ENCODE measurements at places on chromosomes 13 and 19.

- no peak for DNase-seq
- H3K4me3 ChIP-seq = no peak overlapping the region
- no peaks in the 10 kb centered on the region for H3K4me1 ChIP-seq
- H3K36me3 ChIP-seq = no peaks in the 10 kb centered on the region
- H3K27ac ChIP-seq = no peak overlapping the region
These were observed 313.5 kb downstream of the FOXO1 start for GRCh38 chr13:40352802-40353562.

DNA sequence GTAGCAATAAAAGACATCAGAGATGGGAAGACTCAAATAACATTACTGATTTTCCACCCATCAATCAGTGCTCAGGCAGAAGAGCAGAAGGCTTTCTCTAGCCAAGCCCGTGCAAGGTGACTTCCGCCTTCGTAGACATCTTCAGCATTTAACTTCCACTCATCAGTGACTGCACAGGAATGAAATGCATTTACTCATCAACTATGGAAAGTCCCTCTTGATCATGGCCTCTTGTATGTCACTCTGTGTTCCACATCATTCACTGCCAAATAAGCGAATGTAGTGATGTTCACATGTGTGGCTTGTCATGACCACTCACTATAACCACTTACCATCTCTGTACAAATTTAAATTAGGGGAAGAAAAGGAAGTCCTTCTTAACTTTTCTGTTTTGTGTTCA is 49.4 kb downstream of the SACS start:
- no peak overlapping the region for H3K4me3 ChIP-seq
- H3K4me1 ChIP-seq = peaks cover 42% of the 10 kb centered on the region
- peak overlapping the region; percentile 35 for H3K27ac ChIP-seq
- H3K36me3 ChIP-seq = no peaks in the 10 kb centered on the region
- no peak for DNase-seq
- no peaks in the 10 kb centered on the region for H3K27me3 ChIP-seq

DNA sequence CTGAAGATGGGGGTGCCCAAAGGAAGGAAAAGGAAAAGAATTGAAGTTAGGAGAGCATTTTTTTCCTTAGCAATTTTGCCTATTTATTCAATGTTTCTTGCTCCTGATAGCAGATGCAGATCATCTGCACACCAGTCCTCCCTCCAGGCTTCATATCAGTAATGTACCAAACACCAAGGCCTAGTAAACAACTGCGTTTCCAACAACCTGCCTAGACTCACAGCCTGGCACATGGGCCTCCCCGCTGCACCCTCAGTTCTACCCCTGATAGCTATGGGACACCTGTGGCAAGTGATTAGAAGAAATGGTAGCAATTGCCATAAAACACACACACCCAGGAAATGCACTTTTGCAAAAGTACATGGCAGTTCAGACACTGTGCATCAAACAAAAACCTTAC is 30.4 kb upstream of the HMGB1 start:
- no peaks in the 10 kb centered on the region for H3K27me3 ChIP-seq
- no peak for DNase-seq
- no peak overlapping the region for H3K27ac ChIP-seq

DNA sequence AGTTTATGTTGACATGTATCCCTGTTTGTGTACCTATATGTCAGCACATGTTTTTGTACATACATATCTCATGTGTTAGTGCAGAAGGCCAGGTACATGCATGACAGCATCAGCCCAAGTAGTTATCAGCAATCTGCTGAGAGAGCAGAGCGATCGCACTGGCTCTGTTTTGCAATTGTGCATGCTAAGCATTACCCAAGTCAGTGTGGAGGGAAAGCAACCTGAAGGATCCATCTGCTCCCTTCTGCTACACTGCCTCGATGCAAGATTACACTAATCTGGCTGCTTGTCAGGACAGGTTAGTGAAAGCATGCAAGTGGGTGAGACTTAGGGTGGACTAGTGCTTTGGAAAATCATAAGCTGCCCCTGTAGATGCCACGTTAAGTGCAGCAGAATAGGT is 211.8 kb downstream of the PCCA start:
- no peaks in the 10 kb centered on the region for H3K27me3 ChIP-seq
- DNase-seq = no peak
- no peaks in the 10 kb centered on the region for H3K36me3 ChIP-seq
- no peaks in the 10 kb centered on the region for H3K4me1 ChIP-seq
- no peak overlapping the region for H3K27ac ChIP-seq

GRCh38 chr19:2012941-2013682 is 2.4 kb downstream of the BTBD2 start:
- H3K4me3 ChIP-seq = no peak overlapping the region
- H3K27me3 ChIP-seq = no peaks in the 10 kb centered on the region
- H3K36me3 ChIP-seq = no peaks in the 10 kb centered on the region
- no peak for DNase-seq

GRCh38 chr19:4969772-4970531 is 1.0 kb downstream of the KDM4B start:
- no peak for DNase-seq
- peaks cover 35% of the 10 kb centered on the region for H3K4me1 ChIP-seq
- peak overlapping the region; percentile 56 for H3K4me3 ChIP-seq

GRCh38 chr13:39822437-39822836 is 167.0 kb downstream of the COG6 start:
- no peak overlapping the region for H3K27ac ChIP-seq
- no peaks in the 10 kb centered on the region for H3K4me1 ChIP-seq
- no peaks in the 10 kb centered on the region for H3K36me3 ChIP-seq

- H3K36me3 ChIP-seq = peaks cover 9% of the 10 kb centered on the region
- H3K27me3 ChIP-seq = no peaks in the 10 kb centered on the region
- no peaks in the 10 kb centered on the region for H3K4me1 ChIP-seq
These were observed 467 bp downstream of the LAMP1 start for GRCh38 chr13:113297370-113298042.

GRCh38 chr13:38602266-38602665 is 84.6 kb upstream of the FREM2 start:
- DNase-seq = no peak
- H3K4me1 ChIP-seq = no peaks in the 10 kb centered on the region
- no peaks in the 10 kb centered on the region for H3K27me3 ChIP-seq

GRCh38 chr19:12838182-12838885 is at the start of gene MAST1:
Gene MAST1 (plus strand): TSS chr19:12838515. CDS start chr19:12838573, 58 bp downstream.
- H3K4me3 ChIP-seq = no peak within 1 kb of the TSS
- no peaks in the 10 kb centered on the region for H3K36me3 ChIP-seq
- no peak for DNase-seq
- peaks cover 83% of the 10 kb centered on the region for H3K27me3 ChIP-seq
- no peak within 1 kb of the TSS for H3K27ac ChIP-seq
- peaks cover 27% of the 10 kb centered on the region for H3K4me1 ChIP-seq

DNA sequence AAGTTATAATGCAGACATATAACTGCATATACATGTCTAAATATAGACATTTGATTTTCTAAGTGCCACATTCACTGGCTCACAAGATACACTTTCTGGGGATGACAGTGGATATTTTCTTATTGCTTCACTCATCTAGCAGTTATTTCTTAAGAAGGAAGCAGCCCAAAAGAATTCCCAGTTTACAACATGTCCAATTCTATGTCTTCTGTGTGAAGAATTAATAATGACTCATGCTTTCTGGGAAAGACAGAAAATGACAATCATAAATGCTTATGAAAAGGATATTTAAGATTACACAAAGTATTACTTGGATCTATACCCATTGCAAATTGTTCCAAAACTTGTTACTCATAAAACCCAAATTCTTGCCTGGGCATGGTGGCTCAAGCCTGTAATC is 543.4 kb downstream of the SUCLA2 start:
- H3K27me3 ChIP-seq = no peaks in the 10 kb centered on the region
- H3K36me3 ChIP-seq = no peaks in the 10 kb centered on the region
- no peak overlapping the region for H3K27ac ChIP-seq
- DNase-seq = no peak
- peaks cover 16% of the 10 kb centered on the region for H3K4me1 ChIP-seq

- no peak overlapping the region for H3K27ac ChIP-seq
- H3K27me3 ChIP-seq = no peaks in the 10 kb centered on the region
- DNase-seq = no peak
- H3K36me3 ChIP-seq = no peaks in the 10 kb centered on the region
- no peak overlapping the region for H3K4me3 ChIP-seq
These were observed 2695.8 kb downstream of the PCDH9 start for GRCh38 chr13:64534302-64534701.

DNA sequence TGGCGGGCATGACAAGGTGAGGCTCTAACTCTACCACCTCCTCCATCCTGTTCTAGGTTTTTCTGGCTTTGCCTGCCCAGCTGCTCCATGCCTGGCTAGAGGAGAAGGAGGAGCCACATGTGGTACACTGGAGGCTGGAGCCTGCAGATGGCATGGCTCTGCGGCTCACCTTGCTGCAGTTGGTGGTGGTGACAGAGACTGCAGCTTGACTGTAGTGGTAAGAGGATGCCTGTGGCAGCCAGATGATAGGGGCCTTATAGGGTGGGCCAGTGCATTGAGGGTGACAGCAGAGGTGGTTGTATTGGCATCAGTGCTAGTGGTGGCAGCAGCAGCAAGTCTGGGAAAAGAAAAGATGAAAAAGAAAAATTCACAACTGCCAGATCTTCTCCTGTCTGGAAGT is 146.2 kb downstream of the TNFRSF19 start:
- no peaks in the 10 kb centered on the region for H3K27me3 ChIP-seq
- H3K4me3 ChIP-seq = no peak overlapping the region
- no peaks in the 10 kb centered on the region for H3K36me3 ChIP-seq
- no peak for DNase-seq

GRCh38 chr13:95260031-95260525 is 41.2 kb downstream of the ABCC4 start:
- no peak overlapping the region for H3K4me3 ChIP-seq
- H3K27ac ChIP-seq = no peak overlapping the region
- peaks cover 12% of the 10 kb centered on the region for H3K4me1 ChIP-seq
- DNase-seq = no peak
- no peaks in the 10 kb centered on the region for H3K27me3 ChIP-seq
- no peaks in the 10 kb centered on the region for H3K36me3 ChIP-seq

GRCh38 chr19:35793381-35794165 is 18.2 kb downstream of the ARHGAP33 start:
- H3K4me1 ChIP-seq = no peaks in the 10 kb centered on the region
- H3K27me3 ChIP-seq = peaks cover 23% of the 10 kb centered on the region
- no peak for DNase-seq
- H3K36me3 ChIP-seq = no peaks in the 10 kb centered on the region

DNA sequence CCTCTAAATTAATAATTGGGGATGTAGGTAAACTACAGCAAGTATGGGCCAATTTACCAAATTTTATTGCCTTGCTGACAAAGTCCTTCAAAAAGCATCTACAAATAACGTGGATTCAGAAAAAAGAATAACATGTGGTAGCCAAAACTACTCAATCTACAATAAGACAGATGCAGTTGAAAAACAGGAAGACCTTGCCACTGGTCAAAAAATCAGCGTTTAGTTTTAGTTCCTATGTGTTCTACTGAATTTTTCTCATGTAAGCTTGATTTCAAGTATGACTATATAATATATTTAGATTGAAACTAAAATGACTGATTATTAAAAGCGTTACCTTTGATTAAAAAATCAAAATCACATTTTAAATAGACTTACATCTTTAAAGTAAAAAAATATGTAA is 1317.6 kb downstream of the PCDH9 start:
- H3K4me1 ChIP-seq = peaks cover 21% of the 10 kb centered on the region
- peak overlapping the region; percentile 22 for H3K27ac ChIP-seq
- H3K27me3 ChIP-seq = no peaks in the 10 kb centered on the region
- no peak for DNase-seq

- H3K27ac ChIP-seq = no peak overlapping the region
- no peak for DNase-seq
- H3K36me3 ChIP-seq = no peaks in the 10 kb centered on the region
- no peaks in the 10 kb centered on the region for H3K27me3 ChIP-seq
- H3K4me3 ChIP-seq = no peak overlapping the region
These were observed 59.8 kb upstream of the RFC3 start for GRCh38 chr13:33758113-33758512.

DNA sequence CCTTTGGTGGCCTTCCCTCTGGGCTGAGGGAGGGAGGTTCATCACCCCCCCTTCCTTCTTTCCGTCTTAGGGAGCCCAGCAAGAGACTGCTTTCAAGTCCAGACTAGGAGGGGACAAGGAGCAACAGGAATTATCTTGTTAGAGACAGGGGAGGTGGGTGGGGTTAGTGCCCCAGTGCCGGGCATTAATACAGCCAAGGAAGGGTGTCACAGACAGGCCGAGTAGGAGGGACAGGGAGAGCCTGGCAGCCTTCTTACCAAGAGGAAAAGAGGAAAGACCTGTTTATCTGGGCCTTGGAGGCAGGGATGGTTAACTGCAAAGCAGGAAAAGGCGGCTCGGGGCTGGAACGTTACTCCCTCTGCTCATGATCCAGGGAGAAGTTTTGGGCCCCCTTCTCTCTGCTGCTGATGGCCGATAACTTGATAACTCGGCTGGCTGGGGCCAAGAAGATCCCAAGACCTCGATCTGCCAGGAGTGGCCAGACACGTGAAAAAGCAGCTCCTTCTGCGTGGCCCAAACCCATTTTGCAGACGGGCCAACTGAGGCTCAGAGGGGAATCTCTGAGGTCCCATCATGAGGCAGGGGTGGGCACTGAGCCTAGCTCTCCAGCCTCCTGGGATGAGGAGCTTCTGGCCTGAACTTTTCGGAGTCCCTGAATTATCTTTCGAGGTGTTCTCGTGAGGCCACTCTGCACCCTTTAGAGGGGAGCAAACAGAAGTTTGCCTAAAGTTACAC is 79.3 kb downstream of the PTPRS start:
- no peak overlapping the region for H3K27ac ChIP-seq
- H3K4me1 ChIP-seq = no peaks in the 10 kb centered on the region
- H3K27me3 ChIP-seq = no peaks in the 10 kb centered on the region
- no peaks in the 10 kb centered on the region for H3K36me3 ChIP-seq
- no peak for DNase-seq

DNA sequence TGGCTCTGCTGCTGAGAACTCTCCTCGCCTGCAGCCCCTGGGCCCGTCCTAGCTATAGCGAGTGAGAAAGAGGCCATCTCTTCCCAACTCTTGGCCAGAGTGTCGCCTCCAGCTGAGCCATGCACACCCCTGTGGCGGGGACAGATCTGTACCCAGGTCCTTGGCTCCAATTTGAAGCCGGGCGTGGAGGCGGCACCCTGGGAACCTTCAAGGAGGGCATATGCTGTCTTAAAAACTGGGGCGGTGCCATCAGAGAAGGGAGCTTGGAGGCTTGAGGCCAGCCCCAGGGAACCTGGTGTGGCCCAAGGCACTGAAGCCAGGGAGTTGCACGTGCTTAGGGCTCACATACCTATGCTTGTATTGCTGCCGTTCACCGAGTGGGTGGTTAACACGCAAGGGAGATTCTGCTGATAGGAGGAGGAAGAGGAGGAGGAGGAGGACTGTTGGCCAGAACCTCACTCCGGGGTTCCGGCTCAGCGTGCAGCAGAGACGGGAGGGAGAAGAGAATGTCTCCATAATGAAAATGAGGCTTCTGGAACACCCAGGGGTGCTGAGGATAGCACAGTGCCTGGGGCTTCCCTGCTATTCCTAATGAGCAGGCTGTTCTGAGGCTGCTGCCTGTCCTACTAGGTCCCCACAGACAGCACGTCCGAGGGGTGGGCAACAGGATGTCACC is 40.7 kb downstream of the COMP start:
- no peak overlapping the region for H3K4me3 ChIP-seq
- no peaks in the 10 kb centered on the region for H3K36me3 ChIP-seq
- no peaks in the 10 kb centered on the region for H3K4me1 ChIP-seq

Data from SJSA1 (cell line).